ENCODE measurements at places on chromosomes 7 and 10.

DNA sequence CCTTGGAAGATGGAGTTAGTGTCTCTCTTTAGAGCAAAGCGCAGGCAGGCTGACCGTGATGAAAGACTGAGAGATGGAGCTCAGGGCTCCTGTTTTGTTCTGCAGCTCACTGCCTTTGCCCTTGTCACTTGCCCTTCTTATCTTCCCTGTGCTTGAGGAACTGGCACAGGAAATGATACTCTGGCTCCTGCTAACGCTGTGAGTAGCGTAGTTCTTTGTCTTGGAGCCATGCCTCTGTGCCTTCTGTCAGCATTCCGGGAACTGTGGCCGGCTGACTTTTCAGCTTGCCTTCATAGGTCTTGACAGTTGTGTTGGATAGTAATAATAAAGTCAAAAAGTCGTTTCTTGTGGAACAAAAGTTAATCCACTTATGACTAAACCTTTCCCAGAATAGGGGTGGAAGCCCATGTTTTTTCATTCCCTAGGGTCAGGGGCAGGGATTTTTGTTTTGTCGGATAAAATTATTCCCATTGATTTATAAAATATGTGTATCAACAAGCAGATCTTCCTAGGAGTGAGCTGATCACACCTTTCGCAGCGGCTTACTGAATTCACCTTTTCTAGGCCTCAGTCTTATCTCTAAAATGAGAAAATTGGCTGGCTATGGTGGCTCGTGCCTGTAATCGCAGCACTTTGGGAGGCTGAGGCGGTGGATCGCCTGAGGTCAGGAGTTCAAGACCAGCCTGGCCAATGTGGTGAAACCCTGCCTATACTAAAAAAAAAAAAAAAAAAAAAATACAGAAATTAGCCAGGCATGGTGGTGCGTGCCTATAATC is 16.6 kb upstream of the TMEM236 start:
- no peak for DNase-seq

DNA sequence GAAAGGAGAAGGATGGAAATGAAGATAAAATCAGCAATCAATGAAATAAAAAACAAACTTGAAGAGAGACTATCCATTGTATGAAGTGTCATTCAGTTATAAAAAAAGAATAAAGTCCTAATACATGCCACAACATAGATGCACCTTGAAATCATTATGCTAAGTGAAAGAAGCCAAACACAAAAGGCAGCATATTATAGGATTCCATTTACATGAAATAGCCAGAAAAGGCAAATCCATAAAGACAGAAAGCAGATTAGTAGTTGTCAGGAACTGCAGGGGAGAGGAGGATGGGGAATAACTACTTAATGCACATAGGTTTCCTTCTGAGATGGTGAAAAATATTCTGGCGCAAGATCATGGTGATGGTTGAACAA is 6.6 kb upstream of the PON1 start:
- no peak for DNase-seq

DNA sequence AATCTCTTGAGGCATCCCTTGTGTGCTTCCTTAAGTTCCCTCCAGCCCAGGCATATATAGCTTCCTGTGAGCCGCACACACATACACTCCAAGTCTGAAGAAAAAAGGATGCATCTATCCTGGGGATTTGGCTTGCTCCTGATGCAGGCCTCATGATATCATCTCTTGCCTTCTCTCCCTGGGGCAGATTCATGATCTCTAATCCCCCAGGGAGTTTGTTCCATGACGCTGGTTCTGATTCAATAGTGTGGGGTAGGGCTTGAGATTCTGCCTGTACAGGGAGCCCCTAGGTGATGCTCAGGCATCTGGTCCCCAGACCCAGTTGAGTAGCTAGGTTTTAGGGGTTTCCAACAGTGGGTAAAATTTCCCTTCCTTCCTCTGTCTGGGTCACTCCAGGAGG is 1.5 kb downstream of the PON1 start:
- no peak for DNase-seq

DNA sequence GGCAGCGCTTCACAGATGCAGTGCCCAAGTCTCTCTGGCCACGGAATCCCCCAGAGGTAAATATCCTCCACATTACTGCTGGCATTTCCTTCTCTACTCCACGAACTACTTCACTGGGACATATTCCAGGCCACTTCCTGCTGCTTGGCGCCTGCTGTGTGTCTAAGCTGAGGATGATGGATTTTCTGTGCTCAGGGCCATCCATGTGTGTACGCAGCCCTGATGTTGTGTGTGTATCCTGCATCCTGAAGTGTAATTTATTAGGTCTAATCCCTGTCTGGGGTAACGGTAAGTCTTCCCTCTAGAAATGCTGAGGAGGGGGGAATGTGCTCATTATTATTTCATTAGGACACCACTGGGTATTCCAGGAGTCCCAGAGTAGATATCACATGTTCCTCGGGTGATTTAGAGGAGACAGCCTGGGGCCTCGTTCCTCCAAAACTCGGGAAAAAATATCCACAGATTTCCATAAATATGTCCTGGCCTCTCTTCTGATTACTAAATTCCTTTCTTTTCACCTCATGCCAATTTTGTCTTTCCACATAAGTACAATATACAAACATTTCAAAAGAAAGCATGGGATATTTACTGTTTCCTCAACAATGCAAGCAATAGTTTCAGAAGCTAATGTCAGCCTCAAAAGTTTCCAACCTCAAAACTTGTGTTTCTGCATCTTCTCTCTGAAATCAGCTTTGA is 25.5 kb upstream of the HABP2 start:
- no peak for DNase-seq

- no peak for DNase-seq
Measured at GRCh38 chr7:110964775-110965174, 126.2 kb upstream of the LRRN3 start.

- DNase-seq: no peak
Measured at GRCh38 chr10:64113792-64114191, 592.6 kb downstream of the REEP3 start.

GRCh38 chr10:8102708-8103401 is 48.4 kb downstream of the GATA3 start:
- no peak for DNase-seq

DNA sequence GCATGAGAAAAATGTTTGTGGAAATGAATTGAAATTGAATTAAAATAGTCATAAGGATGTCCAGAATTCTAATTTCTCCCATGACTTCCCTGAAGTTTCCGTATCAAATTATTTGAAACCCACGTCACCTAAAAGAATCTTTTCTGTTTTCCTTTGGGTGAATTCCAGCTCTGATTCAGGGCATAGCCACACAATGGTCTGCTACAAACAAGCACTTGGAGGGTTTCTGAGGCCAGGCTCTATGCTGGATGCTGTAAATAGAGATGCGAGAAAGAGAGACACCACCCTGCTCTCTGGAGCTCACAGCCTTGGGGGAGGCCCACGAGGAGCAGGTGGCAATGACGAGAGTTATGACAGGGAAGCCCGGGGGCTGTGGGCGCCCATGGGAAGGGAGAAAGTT is 33.6 kb downstream of the GHRHR start:
- no peak for DNase-seq

GRCh38 chr10:48814933-48815332 is 124.7 kb downstream of the LRRC18 start:
- DNase-seq: no peak

DNA sequence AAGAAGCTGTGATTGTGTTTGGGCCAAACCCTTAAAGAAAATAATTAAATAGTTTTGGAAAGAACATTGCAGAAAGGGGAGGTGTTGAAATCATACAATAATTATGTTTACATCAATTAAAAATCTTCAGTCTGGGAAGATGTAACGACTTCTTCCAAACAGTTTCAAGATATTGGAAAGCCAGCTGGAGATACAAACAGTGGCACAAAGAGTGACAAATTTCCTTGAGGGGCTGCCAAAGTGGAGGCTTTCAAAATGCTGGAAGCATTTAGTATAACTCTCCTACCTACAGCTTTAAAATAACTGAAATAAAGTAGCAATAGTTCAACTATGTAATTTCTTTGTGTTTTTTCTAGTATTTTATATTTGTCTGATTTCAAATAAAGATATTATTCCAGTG is 405.0 kb downstream of the DNAJB9 start:
- no peak for DNase-seq

DNA sequence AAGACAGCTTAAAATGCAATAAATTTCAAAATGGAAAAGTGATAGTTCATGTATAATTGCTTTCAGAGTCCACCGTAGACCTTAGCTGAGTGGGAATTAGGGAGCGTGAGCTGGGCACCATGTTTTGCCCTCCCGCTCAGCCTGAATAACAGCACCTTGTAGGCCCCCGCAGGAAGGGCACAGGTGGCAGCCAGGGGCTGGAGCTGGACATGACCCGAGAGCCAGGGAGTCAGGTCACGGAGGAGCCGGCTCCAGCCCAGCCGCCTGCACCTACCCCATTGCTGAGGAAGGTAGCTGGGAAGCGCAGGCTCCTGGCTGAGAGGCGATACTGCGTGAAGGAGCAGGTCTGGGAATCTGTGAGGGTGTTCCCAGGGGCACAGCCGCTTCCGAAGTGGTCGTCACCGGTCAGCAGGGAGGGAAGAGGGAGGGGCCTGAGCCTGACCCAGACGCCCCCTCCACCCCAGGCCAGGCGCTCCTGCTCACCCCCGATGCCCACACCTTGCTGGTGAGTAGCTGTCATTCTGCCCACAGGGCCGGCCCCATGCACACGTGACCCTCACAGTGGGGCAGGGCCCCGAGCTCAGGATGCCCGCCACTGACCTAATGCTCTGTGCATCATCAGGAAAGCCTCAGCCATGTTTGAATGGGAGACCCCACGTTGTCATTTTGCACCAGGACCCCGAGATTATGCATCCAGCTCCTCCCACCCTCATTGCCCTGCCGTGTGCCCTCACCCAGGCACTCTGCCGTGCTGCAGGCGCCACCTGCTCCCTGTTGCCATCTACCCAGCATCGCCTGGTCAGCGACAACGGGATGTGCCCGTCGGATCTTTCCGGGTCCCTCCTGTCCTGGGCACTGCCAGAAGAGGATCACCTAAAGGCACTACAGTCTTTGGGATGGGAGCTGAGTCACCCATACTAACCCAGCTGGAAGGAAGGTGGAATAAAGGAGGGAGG is 129.2 kb upstream of the TCERG1L start:
- no peak for DNase-seq

DNA sequence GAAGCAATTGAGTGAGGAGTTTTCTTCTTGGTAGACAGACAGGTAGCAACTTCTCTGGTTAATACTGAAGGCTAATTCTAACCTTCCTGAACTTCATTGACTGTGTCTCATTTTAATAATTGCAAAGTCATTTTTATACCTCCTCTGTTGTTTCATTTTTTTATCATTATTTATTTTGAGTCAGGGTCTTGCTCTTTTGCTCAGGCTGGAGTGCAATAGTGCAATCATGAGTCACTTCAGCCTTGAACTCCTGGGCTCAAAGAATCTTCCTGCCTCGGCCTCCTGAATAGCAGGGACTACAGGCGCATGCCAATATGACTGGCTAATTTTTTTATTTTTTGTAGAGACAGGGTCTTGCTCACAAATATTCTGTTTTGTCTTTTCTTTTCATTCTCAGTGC is 45.4 kb downstream of the APBB1IP start:
- no peak for DNase-seq

- no peak for DNase-seq
Measured at GRCh38 chr10:103851261-103851660, 4.1 kb downstream of the SH3PXD2A start.

DNA sequence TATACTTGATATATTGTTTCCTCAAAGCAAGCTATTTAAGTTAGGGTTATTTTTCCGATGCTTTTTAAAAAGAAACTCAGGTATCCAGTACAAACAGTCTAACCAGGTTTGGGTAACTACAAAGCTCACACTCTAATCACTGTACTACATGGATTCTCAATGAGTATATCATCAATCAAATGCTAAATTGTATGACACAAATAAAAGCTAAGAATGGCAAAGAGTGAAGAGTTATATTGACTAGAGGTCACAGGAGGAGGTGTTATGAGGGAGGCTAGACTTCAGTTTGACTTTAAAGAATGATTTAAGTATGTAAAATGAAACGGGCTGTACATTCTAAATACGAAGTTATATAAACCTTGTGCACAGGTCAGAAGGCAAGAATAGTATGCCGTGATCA is 178.0 kb downstream of the CTNNA3 start:
- no peak for DNase-seq

DNA sequence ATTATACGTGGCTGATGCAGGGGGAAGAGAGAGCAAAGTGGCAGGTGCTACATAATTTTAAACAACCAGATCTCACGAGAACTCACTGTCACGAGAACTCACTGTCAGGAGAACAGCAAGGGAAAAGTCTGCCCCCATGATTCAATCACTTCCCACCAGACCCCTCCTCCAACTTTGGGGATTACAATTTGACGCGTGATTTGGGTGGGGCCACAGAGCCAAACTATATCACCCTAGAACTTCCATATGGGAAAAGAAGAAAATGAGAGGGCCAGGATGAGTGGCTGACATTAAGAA is 15.8 kb downstream of the EZH2 start:
- no peak for DNase-seq

DNA sequence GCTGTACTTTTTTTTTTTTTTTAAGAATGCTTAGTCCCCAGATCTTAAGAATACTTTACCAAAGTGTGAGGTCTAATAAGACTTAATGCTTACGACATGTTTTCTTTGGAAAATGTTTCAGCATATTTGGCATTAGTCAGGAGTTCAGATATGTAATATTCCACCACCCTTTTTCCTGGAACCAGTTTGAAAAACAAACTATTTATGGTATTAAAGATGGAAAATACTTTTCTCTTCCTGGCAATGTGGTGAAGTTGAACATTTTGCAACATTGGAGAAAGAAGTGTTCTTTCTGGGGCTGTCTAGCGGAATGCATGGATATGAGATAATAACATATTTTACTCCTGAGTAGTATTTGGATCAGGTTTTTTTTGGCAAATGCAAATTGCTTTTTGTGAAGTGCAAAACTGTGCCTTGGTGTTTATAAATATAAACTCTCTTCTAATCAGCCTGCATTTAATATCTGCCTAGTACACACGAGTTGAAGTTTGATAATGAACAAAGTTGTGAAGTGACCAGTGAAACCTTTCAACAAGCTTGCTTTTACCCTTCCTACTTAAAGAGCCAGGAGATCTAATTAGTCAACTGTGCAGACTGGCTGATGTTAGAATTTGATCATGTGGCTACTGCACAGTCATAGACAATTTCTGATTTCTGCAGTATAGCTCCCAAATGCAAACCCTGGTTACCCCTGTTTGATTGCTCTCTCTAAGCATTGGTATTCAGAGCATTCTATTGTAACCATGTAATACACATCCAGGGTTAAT is 20.9 kb downstream of the MAP3K8 start:
- no peak for DNase-seq

GRCh38 chr7:88184848-88185304 is 35.0 kb downstream of the SRI start:
- no peak for DNase-seq

DNA sequence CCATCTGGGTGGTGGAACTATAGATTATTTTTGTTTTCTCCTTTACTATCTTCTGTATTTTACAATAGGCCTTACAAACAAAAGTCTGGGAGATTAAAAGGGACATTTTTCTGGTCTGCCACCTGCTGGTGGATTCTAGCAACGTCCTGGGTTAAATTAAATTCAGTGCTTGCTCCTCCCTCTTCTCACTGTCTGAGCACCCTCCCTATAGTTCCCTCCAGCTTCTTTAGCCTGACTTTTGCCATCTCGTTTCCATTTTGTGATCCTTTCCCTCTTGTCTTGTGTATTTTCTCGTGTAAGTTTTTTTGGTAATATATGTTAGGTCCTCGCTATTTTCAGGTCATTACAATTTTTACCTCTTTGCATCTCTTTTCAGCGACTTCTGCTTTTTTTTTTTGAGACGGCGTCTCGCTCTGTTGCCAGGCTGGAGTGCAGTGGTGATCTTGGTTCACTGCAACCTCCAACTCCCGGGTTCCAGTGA is 16.1 kb downstream of the ANKRD16 start:
- peak; percentile 29 for DNase-seq

All from NCI-H187 (cell line).